ENCODE measurements at places on chromosomes 11 and 22.

- DNase-seq = no peak
Measured at GRCh38 chr22:42283278-42284201, 13.1 kb upstream of the TCF20 start.

GRCh38 chr11:129800655-129801054 lies 15.0 kb upstream of the TMEM45B start:
- no peak for DNase-seq

- DNase-seq = no peak
Measured at GRCh38 chr11:108959874-108960273, 295.0 kb downstream of the DDX10 start.

GRCh38 chr11:102332611-102332994 lies 14.4 kb upstream of the BIRC2 start:
- no peak for DNase-seq

DNA sequence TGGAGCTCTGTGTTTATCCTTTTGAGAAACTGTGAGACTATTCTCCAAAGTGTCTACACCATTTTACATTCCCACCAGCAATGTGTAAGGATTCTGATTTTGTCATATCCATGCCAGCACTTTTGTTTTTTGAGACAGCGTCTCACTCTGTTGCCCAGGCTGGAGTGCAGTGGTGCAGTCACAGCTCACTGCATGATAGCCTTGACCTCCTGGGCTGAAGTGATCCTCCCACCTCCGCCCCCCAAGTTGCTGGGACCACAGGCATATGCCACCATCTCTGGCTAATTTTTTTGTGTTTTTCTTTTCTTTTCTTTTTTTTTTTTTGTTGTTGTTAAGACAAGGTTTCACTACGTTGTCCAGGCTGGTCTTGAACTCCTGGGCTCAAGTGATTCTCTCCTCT lies 35.3 kb downstream of the PPP6R3 start:
- no peak for DNase-seq

DNA sequence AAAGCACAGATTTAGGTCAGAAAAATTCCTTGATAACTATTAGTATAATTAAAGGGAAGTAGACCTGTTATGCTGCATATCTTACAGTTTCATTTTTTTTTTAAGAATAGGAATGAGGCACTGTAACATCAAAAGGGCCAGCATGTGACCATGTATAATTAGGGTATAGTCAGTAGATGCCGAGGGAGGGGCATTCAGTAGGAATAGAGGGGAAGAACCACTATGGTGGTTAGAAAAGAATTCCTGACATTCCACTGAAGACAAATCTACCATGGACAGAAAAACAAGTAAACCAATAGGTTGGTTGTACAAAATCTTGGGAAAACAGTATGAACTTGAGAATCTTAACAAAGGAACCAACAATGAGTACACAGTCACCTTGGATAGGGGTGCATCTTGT lies 78.4 kb upstream of the CCDC179 start:
- DNase-seq = no peak

DNA sequence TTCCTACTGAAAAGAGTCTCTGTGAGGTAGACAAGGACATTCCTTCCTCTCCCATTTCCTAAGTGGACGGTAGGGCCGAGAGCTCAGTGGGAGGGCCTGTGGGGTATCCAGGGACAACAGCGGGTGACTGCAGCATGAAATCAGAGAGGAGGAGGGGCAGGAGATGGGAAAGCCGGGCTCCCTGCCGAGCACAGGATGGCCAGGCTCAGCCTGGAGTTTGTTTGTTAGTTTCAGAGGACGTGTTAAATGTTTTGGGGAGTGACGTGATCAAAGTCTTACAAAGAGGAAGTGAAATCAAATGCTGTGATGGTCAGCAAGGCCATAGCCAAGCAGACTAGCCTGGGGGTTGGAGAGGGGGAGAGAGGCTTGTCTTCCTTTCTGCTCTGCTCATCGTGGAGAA lies 152.7 kb downstream of the ADAMTS15 start:
- no peak for DNase-seq

DNA sequence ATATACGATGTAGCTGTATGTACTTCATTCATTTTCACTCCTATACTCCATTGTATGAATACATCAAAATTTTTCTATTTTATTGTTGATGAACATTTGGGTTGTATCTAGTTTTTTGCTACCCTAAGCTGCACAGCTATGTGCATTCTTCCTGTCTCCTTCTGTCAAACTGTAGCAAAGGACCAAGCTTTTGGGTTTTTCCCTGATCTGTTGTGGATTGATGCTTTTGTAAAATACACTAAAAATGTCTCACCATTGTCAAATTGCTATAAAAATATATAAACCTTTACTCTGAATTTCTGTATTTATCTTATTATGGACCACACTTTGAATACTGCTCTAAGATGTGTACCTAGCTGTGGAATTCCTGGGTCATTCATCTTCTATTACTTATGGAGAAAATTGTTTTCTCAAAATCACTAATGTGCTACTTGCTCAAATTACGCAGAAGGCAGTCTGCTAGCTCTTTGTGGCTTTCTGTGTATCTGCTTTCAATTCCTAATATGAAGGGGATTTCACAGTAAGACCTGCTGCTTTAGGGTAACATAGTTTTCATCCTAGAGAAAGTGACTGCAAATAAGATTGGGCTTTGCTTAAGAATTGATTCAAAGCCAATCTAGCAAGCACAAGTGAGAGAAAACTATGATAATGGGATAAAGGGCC lies 123.4 kb downstream of the CYP2R1 start:
- DNase-seq = no peak

DNA sequence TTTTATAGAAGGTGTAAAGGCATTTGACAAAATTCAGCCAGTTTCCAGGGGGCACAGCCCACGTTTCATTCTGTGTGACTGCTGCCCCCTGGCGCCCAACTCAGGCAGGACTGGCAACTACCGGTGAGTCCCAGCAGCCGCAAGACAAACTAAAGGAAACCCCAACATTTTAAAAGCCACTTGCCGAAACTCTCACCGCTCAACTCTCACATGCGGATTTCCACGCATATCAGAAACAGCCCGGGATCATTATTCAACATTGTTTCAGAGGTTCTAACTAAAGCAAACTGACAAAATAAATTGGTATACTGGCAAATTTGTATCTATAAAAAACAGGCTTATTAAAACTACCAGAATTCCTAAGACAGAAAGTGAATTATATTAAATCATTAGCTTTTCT lies 48.2 kb downstream of the MORC2 start:
- DNase-seq = peak; percentile 88

GRCh38 chr11:134471087-134471715 lies 59.2 kb upstream of the B3GAT1 start:
- DNase-seq = no peak

GRCh38 chr11:34223021-34223813 lies 117.8 kb downstream of the NAT10 start:
- no peak for DNase-seq

- no peak for DNase-seq
Measured at GRCh38 chr11:112847568-112847967, 113.7 kb upstream of the NCAM1 start.

DNA sequence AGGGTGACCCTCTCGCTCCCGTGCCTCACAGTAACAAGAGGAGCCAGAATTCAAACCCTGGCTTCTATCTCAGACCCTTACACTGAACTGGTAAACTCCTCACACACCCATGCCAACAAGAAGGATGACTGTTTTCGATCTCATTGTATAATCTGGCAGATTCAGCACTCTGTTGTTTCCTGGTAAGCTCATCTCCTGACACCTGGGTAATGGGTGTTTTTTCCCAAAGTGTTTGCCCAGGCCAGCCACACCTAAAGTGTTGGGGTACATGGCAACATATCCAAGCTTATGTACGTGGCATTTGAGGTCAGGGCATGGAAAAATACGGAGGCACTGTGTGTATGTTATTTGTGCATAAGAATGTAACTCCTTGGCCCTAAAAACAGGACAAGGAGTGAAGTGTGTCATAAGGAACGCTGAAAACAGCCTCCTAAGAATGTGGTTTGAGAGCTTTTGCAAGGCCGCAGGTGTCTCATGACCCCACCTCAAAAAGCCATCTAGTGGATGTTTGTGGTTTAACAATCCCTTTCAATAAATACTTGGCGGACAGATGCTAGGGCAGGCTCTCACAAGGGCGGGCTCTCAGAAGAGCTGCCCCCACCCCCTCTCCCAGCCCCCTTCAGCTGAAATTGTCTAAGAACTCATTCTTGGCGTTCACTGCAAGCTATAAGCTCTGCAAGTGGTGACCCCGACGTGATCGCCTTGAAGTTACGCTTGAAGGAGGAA lies at the start of gene MS4A15:
Gene MS4A15, plus strand, starts transcription at position 561 of the 726 bp plus-strand sequence. CDS start 6,867 bp downstream, outside the sequence.
- no peak for DNase-seq

All from activated CD4-positive, CD25-positive, alpha-beta regulatory T cell (primary cell).